Lung (tissue), 17 donors: ENCODE measurements at places on chromosomes 2 and 18. TPM values are rescaled to one million over a fixed set of nuclear protein-coding genes. Genes with fewer than 3 reads are reported as not detected.

DNA sequence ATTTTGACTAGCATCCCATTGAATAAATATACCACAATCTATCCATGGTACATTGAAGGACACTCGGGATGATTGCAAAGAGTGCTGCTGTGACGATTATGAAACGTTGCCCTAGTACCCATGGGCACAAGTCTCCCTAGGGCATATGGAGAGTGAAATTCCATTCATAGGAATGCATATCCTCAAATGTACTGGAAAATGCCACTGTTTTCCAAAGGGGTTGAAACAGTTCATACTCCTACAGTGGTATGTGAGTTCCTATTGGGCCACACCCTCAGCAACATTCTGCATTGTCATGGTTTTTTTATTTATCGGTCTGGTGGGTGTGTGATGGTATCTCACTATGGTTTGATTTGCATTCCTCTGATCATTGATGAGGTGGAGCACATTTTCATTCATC lies 130.6 kb downstream of the TWIST2 start:
- H3K4me1 ChIP-seq, result no peaks in the 10 kb centered on the region
- no peak overlapping the region for H3K4me3 ChIP-seq
- H3K27ac ChIP-seq, result no peak overlapping the region
- H3K27me3 ChIP-seq, result no peaks in the 10 kb centered on the region
- no peaks in the 10 kb centered on the region for H3K36me3 ChIP-seq

DNA sequence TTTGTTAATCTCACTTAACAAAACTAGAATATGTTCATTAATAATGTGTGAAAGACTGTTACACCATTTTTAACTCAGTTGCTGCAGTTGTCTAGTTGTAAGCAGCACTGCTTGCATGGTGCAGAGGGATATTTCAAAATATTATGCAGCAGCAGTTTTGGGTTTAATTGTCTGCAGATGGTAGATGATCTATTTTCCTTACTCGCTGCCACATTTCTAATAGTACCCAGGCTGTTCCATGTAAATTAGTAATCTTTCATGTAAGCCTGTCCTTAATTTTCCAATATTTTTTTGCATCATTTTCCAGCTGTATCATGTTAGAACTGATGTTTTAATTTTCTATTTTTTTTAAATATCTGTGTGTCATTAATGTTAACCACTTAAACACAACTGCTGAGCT lies 488.1 kb upstream of the RAB12 start:
- H3K4me1 ChIP-seq, result peaks cover 2% of the 10 kb centered on the region
- peaks cover 4% of the 10 kb centered on the region for H3K36me3 ChIP-seq
- H3K4me3 ChIP-seq, result no peak overlapping the region
- DNase-seq, result no peak
- H3K27ac ChIP-seq, result no peak overlapping the region
- no peaks in the 10 kb centered on the region for H3K27me3 ChIP-seq

DNA sequence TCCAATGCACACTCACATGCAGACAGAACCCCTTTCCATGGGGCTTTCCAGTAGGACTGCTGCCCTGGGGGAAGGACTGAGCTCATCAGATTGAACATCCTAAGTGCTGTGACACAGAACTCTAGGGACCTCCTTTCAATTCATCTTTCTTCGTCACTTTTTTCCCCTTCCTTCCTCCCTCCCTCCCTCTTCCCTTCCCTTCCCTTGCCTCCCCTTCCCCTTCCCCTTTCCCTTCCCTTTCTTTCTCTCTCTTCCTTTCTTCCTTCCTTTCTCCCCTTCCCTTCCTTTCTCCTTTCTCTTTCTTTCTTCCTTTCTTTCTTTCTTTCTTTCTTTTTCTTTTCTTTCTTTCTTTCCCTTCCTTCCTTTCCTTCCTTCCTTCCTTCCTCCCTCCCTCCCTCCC lies 39.6 kb upstream of the GATA6 start:
- H3K27me3 ChIP-seq, result no peaks in the 10 kb centered on the region
- DNase-seq, result no peak
- no peaks in the 10 kb centered on the region for H3K36me3 ChIP-seq

GRCh38 chr2:231429152-231429551 lies 33.6 kb downstream of the B3GNT7 start:
- no peak overlapping the region for H3K4me3 ChIP-seq
- H3K27me3 ChIP-seq, result no peaks in the 10 kb centered on the region
- no peak for DNase-seq
- H3K27ac ChIP-seq, result no peak overlapping the region

GRCh38 chr2:122643725-122644329 lies 888.4 kb downstream of the TSN start:
- DNase-seq, result no peak
- H3K27me3 ChIP-seq, result no peaks in the 10 kb centered on the region
- no peak overlapping the region for H3K27ac ChIP-seq
- H3K4me3 ChIP-seq, result no peak overlapping the region
- no peaks in the 10 kb centered on the region for H3K36me3 ChIP-seq
- H3K4me1 ChIP-seq, result no peaks in the 10 kb centered on the region

GRCh38 chr2:231593666-231594065 lies 1.0 kb downstream of the TEX44 start:
- H3K4me1 ChIP-seq, result no peaks in the 10 kb centered on the region
- no peaks in the 10 kb centered on the region for H3K36me3 ChIP-seq
- H3K4me3 ChIP-seq, result no peak overlapping the region

DNA sequence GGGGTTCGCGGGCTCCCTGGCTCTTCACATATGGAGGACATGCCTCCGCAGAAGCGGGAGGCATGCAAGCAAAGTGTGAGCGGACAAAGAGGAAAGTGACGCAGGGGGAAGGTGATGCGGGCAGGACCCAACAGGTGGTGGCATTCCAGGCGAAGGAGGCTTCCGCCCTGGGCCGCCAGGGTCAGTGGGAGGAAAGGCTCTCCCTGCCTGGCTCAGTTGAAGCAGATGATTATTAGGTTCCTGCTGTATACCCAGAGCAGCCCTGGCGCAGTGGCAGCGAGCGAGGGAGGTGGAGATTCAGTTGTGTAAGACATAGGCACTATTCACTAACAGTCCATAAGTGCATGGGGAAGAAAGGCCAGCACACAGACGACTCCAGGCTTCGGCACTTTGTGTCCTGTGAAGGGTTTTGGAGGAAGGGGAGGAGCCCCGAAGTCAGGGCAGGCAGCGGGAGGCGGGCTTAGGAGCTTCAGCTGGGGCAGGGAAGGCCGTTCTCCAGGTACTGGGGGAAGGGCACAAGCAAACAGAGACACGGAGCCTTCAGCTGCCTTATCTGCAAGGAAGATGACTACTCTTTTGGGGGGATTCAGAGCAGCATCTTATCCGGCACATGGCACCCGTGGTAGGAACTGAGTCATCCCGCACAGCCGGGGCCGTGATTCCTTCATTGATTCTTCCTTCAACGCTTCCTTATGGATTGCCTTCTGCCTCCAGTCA lies 89.8 kb downstream of the TGOLN2 start:
- H3K27ac ChIP-seq, result no peak overlapping the region
- H3K4me1 ChIP-seq, result peaks cover 15% of the 10 kb centered on the region
- no peaks in the 10 kb centered on the region for H3K36me3 ChIP-seq
- H3K27me3 ChIP-seq, result no peaks in the 10 kb centered on the region
- no peak overlapping the region for H3K4me3 ChIP-seq
- peak; percentile 50 for DNase-seq

The KYNU gene
- polyA plus RNA-seq, result 6.4 TPM

The BCS1L gene
- polyA plus RNA-seq, result 31.5 TPM

The DNAJC10 gene
- 24.6 TPM for polyA plus RNA-seq

The SRD5A2 gene
- 0.35 TPM for polyA plus RNA-seq

The SIX2 gene
- polyA plus RNA-seq, result 0.83 TPM

The NGEF gene
- polyA plus RNA-seq, result 1.0 TPM
